Stimulated activated CD4-positive, alpha-beta T cell treated with anti-CD3 and anti-CD28 coated beads, TNF-alpha, amount 100 ng/mL, for 24 hours (primary cell): ENCODE measurements at places on chromosomes 11 and 22.

GRCh38 chr11:28735511-28735910 is 627.3 kb downstream of the METTL15 start:
- no peak for DNase-seq

- DNase-seq, result no peak
These were observed 25.8 kb upstream of the SLC22A12 start for GRCh38 chr11:64564947-64565889.

GRCh38 chr22:49155039-49155769 is 672.5 kb downstream of the BRD1 start:
- DNase-seq, result no peak

- DNase-seq, result no peak
These were observed 1338.8 kb downstream of the BRD1 start for GRCh38 chr22:48488611-48489511.

DNA sequence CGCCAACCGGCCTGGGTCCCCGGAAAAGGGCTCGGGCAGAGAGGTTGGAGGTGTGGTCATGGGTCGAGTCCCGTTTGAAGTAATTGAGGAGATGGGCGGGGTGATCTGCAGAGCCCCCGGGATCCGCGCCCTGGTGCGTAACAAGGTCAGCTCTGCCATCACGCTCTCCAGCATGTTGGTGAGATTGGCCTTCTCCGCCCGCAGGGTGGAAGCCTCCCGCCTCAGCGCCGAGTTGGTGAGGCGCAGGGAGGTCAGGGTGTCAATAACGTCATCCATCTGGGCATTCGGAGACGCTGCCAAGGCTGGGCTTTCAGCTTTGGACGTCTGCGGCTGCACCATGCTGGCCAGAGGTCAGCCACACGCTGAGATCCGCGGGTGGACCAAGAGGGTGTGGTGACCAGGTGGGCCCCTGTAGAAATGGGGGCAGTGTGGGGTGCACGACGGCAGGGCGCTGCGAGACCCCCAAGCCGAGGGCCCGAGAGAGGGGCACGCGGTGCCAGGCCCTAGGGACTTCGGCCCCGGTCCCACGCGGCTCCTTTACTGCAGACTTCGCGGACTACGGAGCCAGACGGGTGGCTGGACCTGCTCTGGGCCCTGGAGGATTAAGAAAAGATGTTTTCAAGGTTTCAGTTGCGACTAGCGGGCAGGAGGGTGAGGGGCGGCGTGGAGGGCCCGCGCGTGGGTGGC is 672 bp downstream of the RTL6 start:
- no peak for DNase-seq

DNA sequence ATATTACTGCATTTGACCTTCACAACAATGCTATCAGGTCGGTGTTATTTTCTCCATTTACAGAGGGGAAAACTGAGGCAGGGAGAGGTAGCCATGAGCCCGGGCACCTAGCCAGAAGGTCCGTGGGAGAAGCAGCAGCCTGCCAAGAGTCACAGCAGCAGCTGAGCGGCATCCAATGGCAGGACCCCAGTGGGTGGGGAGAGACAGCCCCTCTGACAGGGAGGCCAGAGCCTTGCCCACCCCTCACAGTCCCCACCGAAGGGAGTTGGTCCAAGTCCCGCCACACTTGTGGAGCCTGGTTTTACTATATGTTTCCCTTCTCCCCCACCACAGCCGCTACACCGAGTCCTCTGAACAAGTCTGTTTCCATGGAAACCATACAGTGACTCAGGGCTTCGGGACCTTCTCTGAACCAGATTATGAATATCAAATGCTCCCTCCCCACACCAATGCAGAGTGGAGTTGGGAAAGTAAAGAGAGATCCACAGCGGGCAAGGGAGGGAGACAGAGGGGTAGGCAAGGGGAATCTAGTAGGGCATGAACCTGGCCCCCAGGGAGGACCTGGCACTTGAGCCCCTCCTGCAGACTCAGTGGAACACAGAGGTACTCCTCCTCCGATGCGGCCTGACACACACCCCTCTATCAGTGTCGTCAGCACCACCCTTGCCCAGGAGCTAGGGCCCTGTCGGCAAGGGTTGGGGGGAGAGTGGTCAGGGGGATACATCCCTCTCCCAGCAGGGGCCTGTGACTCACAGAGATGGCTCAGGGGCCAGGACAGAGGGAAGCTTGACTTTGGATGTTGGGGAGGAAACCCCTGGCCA is 2.5 kb downstream of the CHST1 start:
- no peak for DNase-seq

DNA sequence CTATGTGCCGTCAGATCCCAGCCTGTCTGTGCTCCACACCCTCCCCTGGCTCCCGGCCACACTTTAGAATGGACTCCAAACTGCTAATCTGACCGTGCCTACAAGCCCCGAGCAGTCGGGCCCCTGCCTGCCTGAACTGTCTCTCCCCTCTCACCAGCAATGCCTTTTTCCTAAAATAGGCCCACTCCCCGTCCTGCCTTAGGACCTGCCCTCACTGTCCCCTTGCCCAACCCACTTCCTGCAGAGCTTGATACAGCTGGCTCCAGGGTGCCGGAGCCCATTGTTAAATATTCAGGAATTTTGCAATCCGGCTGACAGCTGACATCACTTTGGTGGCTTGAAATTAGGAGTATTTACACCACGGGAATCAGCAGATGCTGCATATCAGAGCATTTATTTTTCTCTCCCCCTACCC is 21.4 kb downstream of the MN1 start:
- DNase-seq, result no peak

- no peak for DNase-seq
These were observed 621 bp downstream of the SGSM1 start for GRCh38 chr22:24806663-24807001.

- DNase-seq, result no peak
These were observed 9.5 kb downstream of the FOLR3 start for GRCh38 chr11:72144807-72145565.

DNA sequence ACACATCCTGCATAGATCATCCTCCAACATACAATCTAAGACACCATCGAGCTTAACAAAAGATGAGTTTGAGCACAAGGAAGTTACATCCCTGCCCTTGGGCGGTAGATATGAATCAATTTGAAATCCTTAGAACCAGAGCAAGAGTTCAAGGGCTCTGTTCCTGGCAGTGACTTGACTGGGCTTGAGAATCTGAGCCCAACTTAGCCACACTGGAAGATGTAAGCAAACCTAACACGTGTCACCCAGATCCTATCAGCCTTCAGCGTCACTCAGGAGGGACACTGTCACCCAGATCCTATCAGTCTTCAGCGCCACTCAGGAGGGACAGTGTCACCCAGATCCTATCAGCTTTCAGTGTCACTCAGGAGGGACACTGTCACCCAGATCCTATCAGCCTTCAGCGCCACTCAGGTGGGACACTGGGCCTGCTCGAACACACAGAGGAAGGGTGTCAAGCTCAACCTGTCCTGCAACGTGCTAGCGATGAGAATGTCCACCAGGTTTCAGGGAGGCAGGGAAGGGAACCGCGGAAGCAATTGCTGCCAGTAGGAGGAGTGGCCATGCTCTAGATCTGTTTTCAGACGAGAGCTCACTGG is 32.8 kb upstream of the CTSD start:
- DNase-seq, result no peak

GRCh38 chr22:20750461-20751184 is 23.3 kb upstream of the SERPIND1 start:
- DNase-seq, result peak; percentile 44
